ENCODE measurements at places on chromosomes 4 and X. TPM values are rescaled to one million over a fixed set of nuclear protein-coding genes. Genes with fewer than 3 reads are reported as not detected.

SLC6A8 gene
- 66.6 TPM for total RNA-seq

NAP1L2 gene
- total RNA-seq, result not detected

SMPX gene
- total RNA-seq, result not detected

KLB gene
- total RNA-seq, result not detected

POLN gene
- total RNA-seq, result 2.8 TPM

RASGEF1B gene
- 5.4 TPM for total RNA-seq

ARHGAP10 gene
- total RNA-seq, result 24.6 TPM

INTU gene
- total RNA-seq, result 5.9 TPM

UCHL1 gene
- 1.3 TPM for total RNA-seq

STOX2 gene
- 1.1 TPM for total RNA-seq

BBS12 gene
- 8.3 TPM for total RNA-seq

GRCh38 chrX:45295259-45295986, 94.7 kb upstream of the DIPK2B start:
- peak; percentile 58 for DNase-seq
- no peak overlapping the region for H3K4me3 ChIP-seq
- H3K27ac ChIP-seq, result no peak overlapping the region
- no peaks in the 10 kb centered on the region for H3K4me1 ChIP-seq
- peaks cover 30% of the 10 kb centered on the region for H3K27me3 ChIP-seq

DNA sequence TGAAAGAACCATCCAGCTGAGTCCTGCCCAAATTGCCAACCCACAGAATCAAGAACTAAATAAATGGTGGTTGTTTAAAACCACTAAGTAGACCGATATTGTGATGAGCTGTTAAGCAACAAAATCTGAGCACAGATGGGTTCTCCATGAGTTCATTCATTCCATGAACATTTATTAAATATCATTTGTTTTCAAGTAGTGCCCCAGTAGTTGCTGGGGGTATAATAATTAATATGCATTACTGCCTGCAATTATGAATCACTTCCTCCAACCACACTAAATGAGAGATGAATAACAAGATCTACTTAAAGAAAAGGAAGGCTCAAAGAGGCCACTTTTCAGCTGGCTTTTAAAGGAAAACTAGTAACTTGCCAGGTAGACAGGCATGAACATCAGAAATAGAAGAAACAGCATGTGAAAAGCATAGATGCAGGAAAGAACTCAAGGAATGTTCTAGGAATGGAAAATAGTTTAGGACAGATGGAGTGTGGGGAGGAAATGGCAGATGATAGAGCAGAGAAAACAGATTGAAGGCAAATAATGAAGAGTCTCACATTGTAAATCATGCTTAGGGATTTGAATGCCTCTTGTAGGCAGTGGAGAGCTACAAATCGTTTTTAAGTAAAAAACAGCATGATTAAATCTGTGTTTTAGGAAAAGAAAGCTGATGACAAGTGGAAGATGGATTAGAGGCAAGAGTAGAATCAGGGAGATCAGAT, 641.7 kb upstream of the DIPK2B start:
- H3K27ac ChIP-seq, result no peak overlapping the region
- peaks cover 20% of the 10 kb centered on the region for H3K27me3 ChIP-seq
- no peak for DNase-seq
- no peak overlapping the region for H3K4me3 ChIP-seq
- H3K4me1 ChIP-seq, result peaks cover 14% of the 10 kb centered on the region

GRCh38 chr4:48629458-48629857, 139.4 kb downstream of the ZAR1 start:
- H3K4me3 ChIP-seq, result no peak overlapping the region
- H3K27me3 ChIP-seq, result no peaks in the 10 kb centered on the region
- no peaks in the 10 kb centered on the region for H3K4me1 ChIP-seq
- DNase-seq, result no peak
- no peaks in the 10 kb centered on the region for H3K36me3 ChIP-seq

DNA sequence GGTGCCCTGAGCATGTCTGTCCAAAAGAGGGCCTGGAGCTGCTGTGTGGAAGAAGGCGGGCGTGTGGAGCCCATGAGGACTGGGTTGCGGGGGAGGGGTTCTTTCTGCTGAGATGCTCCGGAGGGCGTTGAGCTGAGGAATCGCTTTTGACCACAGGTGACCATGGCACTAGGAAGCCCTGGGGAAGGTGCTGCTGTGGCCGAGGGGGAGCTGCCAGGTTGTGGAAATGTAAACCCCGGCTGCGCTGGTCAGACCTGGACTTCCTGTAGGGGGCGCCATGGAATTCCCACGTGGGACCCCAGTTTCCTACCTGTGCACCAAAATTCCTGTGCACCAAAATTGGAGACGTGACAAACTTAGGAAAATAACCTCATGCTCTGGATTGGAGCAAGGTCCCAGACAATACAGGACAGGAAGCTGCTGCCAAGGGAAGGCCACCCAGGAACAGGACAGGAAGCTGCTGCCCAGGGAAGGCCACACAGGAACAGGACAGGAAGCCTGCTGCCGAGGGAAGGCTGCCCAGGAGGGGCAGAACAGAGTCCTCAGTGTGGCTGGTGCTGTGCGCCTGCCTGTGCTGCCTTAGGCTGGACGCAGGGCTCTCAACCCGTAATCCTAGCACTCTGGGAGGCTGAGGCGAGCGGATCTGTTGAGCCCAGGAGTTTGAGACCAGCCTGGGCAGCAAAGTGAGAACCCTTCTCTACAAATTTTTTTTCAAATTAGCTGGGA, 28.4 kb upstream of the UVSSA start:
- no peak for DNase-seq
- H3K36me3 ChIP-seq, result peaks cover 66% of the 10 kb centered on the region
- H3K4me1 ChIP-seq, result no peaks in the 10 kb centered on the region
- no peaks in the 10 kb centered on the region for H3K27me3 ChIP-seq
- H3K4me3 ChIP-seq, result no peak overlapping the region
- H3K27ac ChIP-seq, result no peak overlapping the region

DNA sequence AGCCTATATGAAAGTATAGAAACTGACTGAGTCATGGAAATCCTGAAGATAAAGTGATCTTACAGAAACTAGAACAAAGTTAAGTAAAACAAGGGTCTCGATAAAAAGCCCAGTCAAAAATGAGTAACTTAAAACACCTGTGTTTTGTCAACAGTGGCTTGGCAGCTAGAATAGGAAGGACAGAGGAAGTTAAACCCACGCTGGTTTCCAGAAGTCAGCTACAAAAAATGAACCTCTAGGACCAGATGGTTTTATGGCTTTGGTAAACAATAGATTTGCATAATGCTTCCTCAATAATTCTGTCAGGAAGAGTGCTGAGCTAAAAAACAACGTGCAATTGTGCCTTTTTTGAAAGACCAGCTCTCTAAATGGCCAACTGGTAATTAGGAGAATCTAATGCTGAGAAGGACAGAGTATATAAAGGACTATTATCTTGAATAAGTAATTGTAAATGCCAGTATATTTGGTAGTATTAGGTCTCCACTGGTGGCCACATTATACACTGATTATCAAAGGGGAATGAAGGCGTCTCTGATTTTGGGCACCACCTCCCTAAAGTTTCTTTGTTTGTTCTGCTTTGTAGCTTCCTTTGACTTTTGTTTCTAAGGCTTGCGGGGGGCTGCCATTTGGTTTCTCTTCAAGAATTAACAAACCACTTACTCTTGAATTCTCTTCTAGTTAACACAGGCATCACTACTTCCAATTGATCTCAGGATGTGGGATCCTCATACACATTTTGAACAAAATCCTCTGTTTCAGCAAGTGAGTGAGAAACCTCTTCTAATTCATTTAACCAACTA, 72.2 kb upstream of the PPP3CA start:
- no peaks in the 10 kb centered on the region for H3K4me1 ChIP-seq
- DNase-seq, result no peak
- no peak overlapping the region for H3K4me3 ChIP-seq

DNA sequence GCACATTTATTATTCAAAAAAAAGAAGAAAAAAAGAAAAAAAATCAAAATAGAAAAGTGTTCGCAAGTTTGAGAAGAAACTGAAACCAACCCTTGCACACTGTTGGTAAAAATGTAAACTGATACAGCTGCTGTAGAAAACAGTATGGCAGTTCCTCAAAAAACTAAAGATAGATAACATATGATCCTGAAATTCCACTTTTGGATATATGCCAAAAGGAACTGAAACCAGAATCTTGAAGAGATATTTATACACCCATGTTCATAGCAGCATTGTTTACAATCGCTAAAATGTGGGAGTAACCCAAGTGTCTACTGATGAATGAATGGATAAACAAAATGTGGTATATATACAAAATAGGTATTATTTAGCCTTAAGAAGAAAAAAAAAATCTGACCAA, 155.4 kb downstream of the TBCK start:
- no peaks in the 10 kb centered on the region for H3K27me3 ChIP-seq
- no peak overlapping the region for H3K27ac ChIP-seq
- peaks cover 7% of the 10 kb centered on the region for H3K36me3 ChIP-seq
- no peak for DNase-seq
- no peaks in the 10 kb centered on the region for H3K4me1 ChIP-seq

GRCh38 chrX:154484255-154485149, 1.9 kb downstream of the UBL4A start:
- H3K27ac ChIP-seq, result no peak overlapping the region
- H3K4me3 ChIP-seq, result peak overlapping the region; percentile 36
- peaks cover 7% of the 10 kb centered on the region for H3K4me1 ChIP-seq
- peaks cover 23% of the 10 kb centered on the region for H3K27me3 ChIP-seq
- peaks cover 24% of the 10 kb centered on the region for H3K36me3 ChIP-seq

GRCh38 chr4:155403886-155404285, 27.1 kb upstream of the MAP9 start:
- H3K27me3 ChIP-seq, result no peaks in the 10 kb centered on the region
- H3K27ac ChIP-seq, result no peak overlapping the region
- DNase-seq, result peak; percentile 61
- H3K4me1 ChIP-seq, result no peaks in the 10 kb centered on the region
- no peaks in the 10 kb centered on the region for H3K36me3 ChIP-seq

GRCh38 chrX:71095981-71096759, 519 bp downstream of the FOXO4 start:
- H3K36me3 ChIP-seq, result no peaks in the 10 kb centered on the region
- peak overlapping the region; percentile 82 for H3K4me3 ChIP-seq
- DNase-seq, result peak; percentile 34
- H3K27ac ChIP-seq, result peak overlapping the region; percentile 84

DNA sequence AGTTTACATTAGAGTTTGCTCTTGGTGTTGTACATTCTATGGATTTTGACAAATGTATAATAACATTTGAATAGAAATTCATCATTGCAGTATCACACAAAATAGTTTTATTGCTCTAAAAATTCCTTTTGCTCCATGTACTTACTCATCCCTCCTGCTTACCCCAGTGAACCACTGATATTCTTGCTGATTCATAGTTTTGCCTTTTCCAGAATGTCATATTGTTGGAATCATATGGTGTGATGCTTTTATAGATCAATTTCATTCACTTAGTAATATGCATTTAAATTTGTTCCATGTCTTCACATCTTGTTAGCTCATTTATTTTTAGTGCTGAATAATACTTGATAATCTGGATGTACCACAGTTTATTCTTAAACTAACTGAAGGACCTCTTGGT, 1593.2 kb downstream of the C4orf33 start:
- H3K4me1 ChIP-seq, result no peaks in the 10 kb centered on the region
- H3K27me3 ChIP-seq, result no peaks in the 10 kb centered on the region
- H3K36me3 ChIP-seq, result no peaks in the 10 kb centered on the region
- DNase-seq, result no peak
- no peak overlapping the region for H3K27ac ChIP-seq

GRCh38 chr4:122619611-122620010, 1.3 kb downstream of the IL21 start:
- H3K36me3 ChIP-seq, result no peaks in the 10 kb centered on the region
- H3K4me1 ChIP-seq, result no peaks in the 10 kb centered on the region
- H3K4me3 ChIP-seq, result no peak overlapping the region
- DNase-seq, result no peak

DNA sequence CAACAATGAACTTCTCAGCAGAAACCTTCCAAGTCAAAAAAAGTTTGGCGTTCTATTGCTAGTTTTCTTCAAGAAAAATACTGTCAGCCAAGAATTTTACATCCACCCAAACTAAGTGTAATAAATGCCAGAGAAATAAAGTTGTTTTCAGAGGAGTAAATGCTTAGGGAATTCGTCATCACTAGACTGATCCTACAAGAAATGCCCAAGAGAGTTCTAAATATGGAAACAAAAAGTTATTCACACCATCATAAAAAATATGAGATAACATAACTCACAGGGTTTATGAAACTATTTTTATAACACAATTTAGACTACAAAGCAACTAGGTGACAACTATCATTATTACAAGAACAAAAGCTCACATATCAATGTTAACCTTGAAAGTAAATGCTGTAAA, 259.5 kb upstream of the GABRA2 start:
- no peaks in the 10 kb centered on the region for H3K4me1 ChIP-seq
- H3K36me3 ChIP-seq, result no peaks in the 10 kb centered on the region
- H3K27me3 ChIP-seq, result no peaks in the 10 kb centered on the region
- H3K27ac ChIP-seq, result no peak overlapping the region

DNA sequence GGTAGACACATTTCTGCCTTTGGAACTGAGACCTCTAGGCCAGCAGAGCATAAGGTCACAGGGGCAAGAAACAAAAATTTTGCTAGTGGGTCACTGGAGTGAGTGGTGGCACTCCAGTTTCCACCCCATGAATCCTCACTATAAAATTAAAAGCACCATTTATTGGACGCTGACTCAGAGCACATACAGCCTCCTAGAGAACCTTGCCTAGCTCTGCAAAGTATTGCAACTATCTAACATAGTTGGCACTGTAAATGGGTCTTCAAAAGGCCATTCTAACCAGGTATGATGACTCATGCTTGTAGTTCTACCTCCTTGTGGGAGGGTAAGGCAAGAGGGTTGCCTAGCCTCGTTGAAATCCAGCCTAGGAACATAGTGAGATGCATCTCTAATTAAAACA, 25.1 kb downstream of the RRAGB start:
- no peaks in the 10 kb centered on the region for H3K4me1 ChIP-seq
- H3K27ac ChIP-seq, result no peak overlapping the region
- H3K4me3 ChIP-seq, result no peak overlapping the region
- DNase-seq, result peak; percentile 38
- H3K27me3 ChIP-seq, result no peaks in the 10 kb centered on the region

DNA sequence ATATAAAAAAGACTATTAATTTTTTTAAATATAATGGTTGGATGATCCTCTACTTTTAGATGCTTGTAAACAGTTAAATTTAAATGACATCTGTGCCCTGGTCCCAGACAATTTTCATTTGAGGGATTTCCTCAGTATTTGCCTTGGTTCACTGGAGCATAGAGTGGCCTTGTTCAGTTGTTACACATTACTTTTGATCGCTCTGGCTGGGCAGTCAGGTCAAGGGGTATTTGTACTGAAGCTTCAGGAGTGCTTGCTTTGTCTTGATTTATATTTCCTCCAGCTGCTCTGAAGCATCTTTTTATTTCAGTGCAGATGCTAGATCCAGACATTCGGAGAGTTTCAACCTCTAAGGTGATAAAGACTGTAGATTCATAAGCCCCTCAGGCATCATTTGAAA, 50.0 kb downstream of the COMMD8 start:
- DNase-seq, result no peak
- no peak overlapping the region for H3K4me3 ChIP-seq
- H3K27ac ChIP-seq, result no peak overlapping the region
- H3K36me3 ChIP-seq, result no peaks in the 10 kb centered on the region
- no peaks in the 10 kb centered on the region for H3K4me1 ChIP-seq

GRCh38 chrX:99613041-99613440, 797.0 kb downstream of the PCDH19 start:
- DNase-seq, result no peak
- H3K4me1 ChIP-seq, result no peaks in the 10 kb centered on the region
- no peak overlapping the region for H3K27ac ChIP-seq
- H3K27me3 ChIP-seq, result peaks cover 15% of the 10 kb centered on the region

- peaks cover 10% of the 10 kb centered on the region for H3K4me1 ChIP-seq
- H3K27ac ChIP-seq, result no peak overlapping the region
- H3K27me3 ChIP-seq, result no peaks in the 10 kb centered on the region
- no peak for DNase-seq
These were observed 28.2 kb upstream of the CHRNA9 start for GRCh38 chr4:40306976-40307375.

- no peaks in the 10 kb centered on the region for H3K36me3 ChIP-seq
- no peaks in the 10 kb centered on the region for H3K27me3 ChIP-seq
- DNase-seq, result no peak
- peaks cover 16% of the 10 kb centered on the region for H3K4me1 ChIP-seq
- no peak overlapping the region for H3K4me3 ChIP-seq
These were observed 1002.7 kb downstream of the STPG2 start for GRCh38 chr4:97140545-97140944.

Data from MCF 10A (cell line).